NCI-H2081 (cell line): ENCODE measurements at places on chromosomes 11 and 22.

- no peak for DNase-seq
These were observed 21.1 kb upstream of the ALG8 start for GRCh38 chr11:78160557-78160956.

DNA sequence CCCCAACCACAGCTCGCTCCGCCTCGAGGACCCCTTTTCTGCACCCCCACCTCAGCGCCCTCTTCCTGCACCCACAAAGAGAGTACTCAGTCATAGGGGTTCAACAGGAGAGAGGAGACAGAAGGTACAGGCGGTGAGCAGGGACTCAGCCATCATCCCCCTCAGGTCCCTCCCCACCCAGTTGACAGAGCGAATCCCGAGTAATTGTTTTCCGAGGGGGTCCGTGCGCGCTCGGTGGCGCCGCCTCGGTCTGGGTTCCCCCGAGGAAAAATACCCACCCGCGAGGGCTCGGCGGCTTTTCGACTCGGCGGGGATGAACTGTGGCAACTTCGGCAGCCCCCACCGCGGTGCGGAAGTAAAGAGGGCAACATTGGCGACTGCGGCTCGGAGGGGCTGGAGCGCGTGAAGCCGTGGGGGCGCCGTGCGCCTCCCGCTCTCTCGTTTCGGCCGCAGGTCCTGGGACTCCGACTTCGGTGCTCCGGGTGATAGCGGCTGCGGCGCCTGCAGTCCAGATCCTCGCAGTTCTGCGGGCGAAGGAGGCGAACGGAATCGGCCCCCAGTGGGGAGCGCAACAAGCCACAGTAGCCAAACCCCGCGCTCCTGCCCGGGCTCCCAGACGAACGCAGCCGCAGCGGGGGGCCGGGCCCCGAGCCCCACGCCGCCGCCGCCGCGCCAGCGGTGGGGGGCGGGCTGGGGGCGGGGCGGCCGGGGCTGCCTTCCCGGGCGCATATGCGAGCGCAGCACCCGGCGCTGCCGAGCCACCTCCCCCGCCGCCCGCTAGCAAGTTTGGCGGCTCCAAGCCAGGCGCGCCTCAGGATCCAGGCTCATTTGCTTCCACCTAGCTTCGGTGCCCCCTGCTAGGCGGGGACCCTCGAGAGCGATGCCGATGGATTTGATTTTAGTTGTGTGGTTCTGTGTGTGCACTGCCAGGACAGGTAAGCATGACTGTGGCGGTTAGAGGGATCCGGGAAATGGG is at the start of gene NELL1:
TSS of gene NELL1 (plus strand) at position 743 of the 976 bp plus-strand sequence.
- DNase-seq = peak; percentile 56

- no peak for DNase-seq
These were observed 16.8 kb downstream of the ADAMTS15 start for GRCh38 chr11:130465263-130465662.

DNA sequence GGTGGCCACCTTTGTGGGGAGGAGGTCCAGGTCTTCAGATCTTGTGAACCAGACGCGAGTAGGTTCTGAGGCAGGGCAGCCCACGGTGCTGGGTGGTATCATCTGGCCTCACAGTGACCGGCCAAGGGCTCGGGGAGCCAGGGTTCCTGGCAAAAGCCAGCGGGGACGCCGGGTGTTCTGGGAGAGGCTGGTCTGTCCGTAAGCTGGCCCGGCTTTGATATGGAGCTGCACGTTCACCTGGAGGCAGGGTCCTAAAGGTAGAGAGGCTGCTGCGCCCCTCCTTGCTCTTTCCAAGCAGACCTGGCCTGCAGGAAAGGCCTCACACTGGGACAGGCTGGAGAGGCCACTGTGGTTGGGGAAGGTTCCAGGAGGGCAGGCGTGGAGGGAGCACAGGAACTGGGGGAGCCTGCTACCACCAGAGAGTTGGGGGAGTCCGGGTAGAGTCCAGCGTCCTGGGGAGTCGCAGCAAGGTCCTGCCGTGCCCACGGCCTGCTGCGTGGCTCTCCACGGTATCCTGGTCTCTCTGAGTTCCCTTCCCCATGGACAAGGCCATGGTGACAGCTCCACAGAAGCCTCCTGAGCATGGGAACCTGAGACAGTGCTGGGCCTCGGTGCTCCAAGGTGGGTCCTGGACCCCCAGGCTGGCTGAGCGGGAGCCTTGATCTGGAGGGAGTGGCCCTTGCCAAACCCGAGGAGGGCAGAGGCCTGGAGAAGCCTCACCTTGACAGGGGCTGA is 452.4 kb upstream of the B3GAT1 start:
- DNase-seq = no peak

GRCh38 chr22:20423906-20424551 is 13.6 kb downstream of the SCARF2 start:
- DNase-seq = no peak

DNA sequence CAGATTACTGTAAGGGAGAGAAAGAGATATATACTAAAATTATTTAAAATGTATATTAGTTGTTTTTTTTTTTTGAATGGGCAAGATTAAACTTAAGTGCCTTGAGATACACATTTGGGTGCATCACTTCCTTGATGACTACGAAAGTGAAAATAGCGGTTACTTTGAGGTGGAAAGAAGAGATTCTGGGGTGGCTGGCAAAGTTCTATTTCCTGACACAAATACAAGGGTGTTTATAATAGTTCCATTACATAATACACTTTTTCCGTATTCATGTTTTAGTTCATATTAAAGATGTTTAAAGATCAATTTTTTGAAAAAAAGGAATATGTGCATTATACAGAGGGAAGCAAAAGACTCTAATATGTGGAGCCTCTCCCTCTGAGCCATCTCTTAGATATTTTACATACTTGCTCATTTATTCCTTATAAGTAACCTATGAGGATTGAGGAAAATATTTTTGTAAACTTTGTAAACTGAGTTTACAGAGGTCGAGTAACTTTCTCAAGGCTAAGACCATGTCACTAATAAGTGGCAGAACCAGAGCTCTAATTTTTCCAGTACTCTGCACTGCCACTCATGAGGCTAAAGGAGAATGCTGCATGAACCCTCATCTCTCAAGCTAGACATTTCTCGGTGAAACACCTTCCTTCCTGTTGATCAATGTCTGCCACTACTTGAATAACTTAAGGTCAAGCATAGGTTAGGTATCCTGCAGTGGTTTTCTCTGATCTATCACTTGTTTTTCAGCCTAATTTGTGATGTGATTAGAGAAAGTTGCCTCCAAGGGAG is 58.6 kb downstream of the DDIAS start:
- DNase-seq = no peak

DNA sequence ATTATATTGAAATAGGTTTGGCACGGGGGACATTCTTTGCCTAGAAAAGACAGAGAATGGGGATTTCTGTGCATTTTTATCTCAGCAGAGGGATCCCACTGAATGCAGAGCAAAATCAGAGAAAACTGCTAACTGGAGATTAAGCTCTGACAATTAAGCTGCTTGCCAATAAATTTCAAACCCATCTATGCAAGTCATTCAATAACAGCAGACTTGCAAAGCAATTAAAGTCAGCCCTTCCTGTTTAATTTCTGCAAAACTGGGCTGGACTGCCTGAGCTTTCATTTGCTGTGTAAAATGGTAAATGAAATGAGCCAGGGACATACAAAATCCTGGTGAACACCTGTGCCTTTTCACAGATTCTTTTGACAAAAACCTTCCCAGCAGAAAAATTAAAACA is 1273.9 kb upstream of the CNTN5 start:
- peak; percentile 79 for DNase-seq

DNA sequence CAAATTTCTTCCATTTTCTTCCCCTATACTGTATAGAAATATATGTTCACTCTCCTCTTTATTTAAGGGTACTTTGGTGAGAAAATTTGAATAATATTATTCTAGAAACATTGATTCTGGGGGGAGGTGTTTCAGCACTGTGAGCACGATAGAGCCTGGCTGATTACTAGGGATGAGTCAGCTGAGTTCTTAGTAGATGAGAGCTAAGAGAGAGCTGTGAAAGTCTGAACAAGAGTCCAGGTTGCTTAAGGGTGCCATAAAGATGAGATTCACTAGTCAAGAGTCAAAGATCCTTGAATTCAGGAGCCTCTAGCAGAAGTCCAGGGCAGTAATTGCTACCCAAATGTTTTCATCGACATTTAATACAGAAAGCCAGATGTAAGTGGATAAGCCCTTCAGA is 756.6 kb upstream of the API5 start:
- DNase-seq = no peak

GRCh38 chr22:33542722-33543121 is 377.6 kb downstream of the LARGE1 start:
- no peak for DNase-seq

DNA sequence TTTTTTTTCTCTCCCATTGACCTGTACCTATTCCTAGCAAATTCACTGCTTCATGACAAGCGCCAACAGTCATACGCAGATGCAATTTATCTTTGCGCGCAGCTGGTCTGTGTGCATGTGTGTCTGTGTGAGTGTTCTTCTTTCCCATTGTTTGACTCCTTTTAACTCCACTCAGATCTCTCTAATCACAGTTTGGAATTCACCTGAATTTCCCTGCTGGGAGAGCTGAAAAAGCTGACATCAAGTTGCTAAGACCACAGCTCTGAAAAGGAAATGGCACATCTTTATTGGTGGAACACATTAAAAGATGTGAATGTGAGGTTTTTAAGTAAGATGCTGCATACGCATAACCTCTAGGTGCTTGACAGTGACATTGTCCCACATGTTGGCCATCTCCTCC is 187.4 kb upstream of the MTMR2 start:
- no peak for DNase-seq

DNA sequence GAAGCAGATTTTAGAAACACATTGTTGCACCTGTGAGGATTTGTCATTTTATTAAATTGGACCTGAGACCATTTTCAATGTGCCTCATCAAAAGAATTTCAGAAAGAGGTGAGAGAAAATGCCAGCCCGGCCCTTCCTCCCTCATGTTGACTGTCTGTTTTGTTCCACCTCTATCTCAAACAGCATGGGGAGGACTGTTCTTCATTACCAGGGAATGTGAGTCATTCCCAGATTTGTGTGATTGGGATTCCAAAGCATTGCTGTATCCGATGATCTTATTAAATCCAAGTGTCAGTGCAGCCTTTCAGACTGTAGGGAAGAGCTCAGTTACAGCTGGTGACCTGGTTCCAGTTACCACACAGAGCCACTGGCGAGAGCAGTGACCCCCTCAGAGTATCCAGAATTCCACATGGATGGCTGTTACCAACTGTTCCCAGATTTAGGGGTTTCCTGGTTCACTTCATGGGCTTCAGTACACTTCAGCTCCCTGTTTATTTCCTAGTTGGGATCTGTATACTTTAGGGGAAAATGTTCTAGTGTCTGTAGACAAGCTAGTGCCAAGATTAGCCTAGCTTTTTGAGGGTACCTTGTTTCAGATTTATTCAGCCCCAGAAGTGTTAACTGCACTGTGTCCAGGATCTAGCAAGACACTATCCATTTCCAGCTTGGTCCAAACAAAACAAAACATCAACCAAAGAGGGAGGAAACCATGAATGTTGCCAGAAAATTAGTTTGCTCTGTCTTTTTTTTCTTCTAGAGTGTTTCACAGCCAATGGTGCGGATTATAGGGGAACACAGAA is 20.9 kb downstream of the KREMEN1 start:
- DNase-seq = no peak

DNA sequence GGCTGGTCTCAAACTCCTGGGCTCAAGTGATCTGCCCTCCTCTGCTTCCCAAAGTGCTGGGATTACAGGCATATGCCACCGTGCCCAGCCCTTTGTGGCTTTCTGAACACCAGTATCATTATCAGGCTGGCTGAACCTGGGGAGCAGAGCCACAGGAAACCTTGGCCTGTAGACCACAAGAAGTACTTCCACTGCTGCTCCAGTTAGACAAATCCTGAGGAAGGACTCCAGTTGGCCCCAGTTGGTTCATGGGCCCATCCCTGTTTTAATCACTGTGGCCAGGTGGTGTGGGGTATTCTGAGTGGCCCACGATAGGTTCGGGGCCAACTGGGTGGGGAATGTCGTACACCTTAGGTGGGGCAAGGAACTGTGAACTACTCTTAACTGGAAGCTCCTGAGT is 5.5 kb upstream of the DUSP18 start:
- DNase-seq = no peak

- no peak for DNase-seq
These were observed 2.6 kb upstream of the SLC7A4 start for GRCh38 chr22:21034989-21035388.

DNA sequence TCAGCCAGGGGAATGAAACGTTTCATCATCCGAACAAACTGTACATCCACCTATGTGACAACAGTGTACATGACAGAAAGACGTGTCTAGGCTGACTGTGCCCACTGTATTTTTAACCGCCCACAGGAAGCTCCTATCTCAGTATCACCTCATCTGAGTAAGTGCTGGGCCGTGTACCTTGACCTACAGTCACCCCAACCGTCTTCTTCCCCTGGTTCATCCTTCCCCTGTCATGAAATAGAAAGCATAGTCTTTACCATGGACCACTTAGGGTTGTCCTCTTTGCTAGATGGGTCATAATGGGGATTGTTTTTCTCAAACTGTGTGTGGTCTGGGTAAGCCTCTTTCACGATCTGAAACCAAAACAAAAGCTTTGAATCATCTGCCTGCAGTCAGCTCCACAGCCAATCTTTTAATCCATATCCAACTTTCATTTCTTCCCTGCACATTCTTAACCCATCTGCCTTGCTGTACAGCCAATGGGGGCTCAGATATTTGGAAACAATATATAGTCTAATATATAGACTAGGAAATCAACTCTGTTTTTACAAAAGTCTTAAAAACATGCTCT is 4.2 kb downstream of the THYN1 start:
- DNase-seq = no peak

GRCh38 chr11:17702876-17703275 is 16.5 kb upstream of the MYOD1 start:
- no peak for DNase-seq

DNA sequence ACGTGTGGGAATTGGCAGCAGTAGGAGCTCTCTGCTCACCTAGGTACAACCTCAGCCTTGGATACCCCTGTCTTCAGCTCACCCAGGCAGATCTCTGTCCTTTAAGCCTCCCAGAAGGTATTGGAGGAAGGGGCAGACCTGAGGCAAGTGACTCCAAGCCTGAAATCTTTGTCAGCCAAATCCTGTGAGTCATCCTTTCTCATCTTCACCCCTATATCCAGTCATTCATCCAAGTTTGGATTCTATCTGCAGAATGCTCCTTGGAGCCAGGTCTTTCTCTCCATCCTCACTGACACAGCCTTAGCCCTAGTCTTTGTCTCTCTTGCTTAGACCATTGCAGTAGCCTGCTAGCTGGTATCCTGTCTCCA is 10.4 kb upstream of the THY1 start:
- DNase-seq = no peak

GRCh38 chr22:39682994-39683393 is 112.4 kb downstream of the CACNA1I start:
- no peak for DNase-seq

- DNase-seq = no peak
These were observed 39.3 kb upstream of the SORL1 start for GRCh38 chr11:121412711-121413415.
